ENCODE measurements at places on chromosomes 7 and 10. TPM values are rescaled to one million over a fixed set of nuclear protein-coding genes. Genes with fewer than 3 reads are reported as not detected.

NIPSNAP2 gene
- total RNA-seq: 61.0 TPM

AMPH gene
- total RNA-seq: 3.5 TPM

ZCWPW1 gene
- 3.6 TPM for total RNA-seq

CCZ1 gene
- 44.1 TPM for total RNA-seq

VIPR2 gene
- 3.0 TPM for total RNA-seq

ARHGAP22 gene
- 16.5 TPM for total RNA-seq

KLF14 gene
- total RNA-seq: 0.22 TPM

CARD11 gene
- 2.0 TPM for total RNA-seq

TAS2R5 gene
- total RNA-seq: 5.7 TPM

SLC18A3 gene
- total RNA-seq: not detected

CFTR gene
- under 0.01 TPM for total RNA-seq

SPDYE16 gene
- total RNA-seq: 0.98 TPM

LMBR1 gene
- total RNA-seq: 48.1 TPM

OPN1SW gene
- total RNA-seq: not detected

LFNG gene
- 11.6 TPM for total RNA-seq

CEP41 gene
- 5.7 TPM for total RNA-seq

CPN1 gene
- total RNA-seq: not detected

WNT8B gene
- total RNA-seq: not detected

PDSS1 gene
- 2.4 TPM for total RNA-seq

FAM107B gene
- 21.0 TPM for total RNA-seq

KIAA1549 gene
- total RNA-seq: 1.7 TPM

MARVELD1 gene
- total RNA-seq: 45.0 TPM

TMEM229A gene
- not detected for total RNA-seq

MMD2 gene
- total RNA-seq: not detected

UBE2D4 gene
- total RNA-seq: 16.8 TPM

FGF8 gene
- not detected for total RNA-seq

ZNF365 gene
- total RNA-seq: not detected

CLDN4 gene
- total RNA-seq: 0.66 TPM

HIPK2 gene
- 30.2 TPM for total RNA-seq

GHRHR gene
- total RNA-seq: not detected

ZNF679 gene
- not detected for total RNA-seq

ALKBH4 gene
- total RNA-seq: 21.0 TPM

RAB19 gene
- total RNA-seq: not detected

Measured in tibial nerve (tissue), 4 donors.